ENCODE measurements at places on chromosomes 7 and 10.

- DNase-seq: no peak
These were observed 151.8 kb downstream of the KCNMA1 start for GRCh38 chr10:77485847-77486246.

GRCh38 chr10:127024685-127025435, 119.6 kb downstream of the DOCK1 start:
- no peak for DNase-seq

- no peak for DNase-seq
These were observed 8.9 kb downstream of the CFAP46 start for GRCh38 chr10:132933308-132934042.

DNA sequence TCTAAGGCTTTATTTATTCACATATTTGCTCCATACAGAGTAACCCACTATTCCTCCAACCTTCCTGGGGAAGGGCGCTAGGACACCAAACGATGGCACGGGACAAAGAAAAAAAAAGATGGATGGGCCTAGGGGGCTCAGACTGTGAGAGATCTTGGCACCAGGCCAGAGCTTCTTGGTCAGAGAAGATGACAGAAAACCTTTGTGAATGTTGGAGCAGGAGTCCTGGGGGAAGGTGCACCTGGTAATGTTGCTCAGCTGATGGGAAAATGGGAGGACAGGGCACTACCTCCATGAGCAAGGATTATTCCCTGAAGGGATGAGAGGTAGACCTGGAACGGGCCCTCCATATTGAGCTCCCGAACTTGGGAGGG, 1.4 kb upstream of the SH3PXD2A start:
- DNase-seq: no peak

GRCh38 chr10:102815790-102816549, 21.2 kb downstream of the CYP17A1 start:
- no peak for DNase-seq

Measured in stimulated activated CD8-positive, alpha-beta memory T cell treated with anti-CD3 and anti-CD28 coated beads, Interleukin-7, amount 100 ng/mL, for 1 hour (primary cell).